AG04449 (cell line): ENCODE measurements at places on chromosomes 7 and 10.

- no peak for DNase-seq
Measured at GRCh38 chr10:28135258-28135657, 136.4 kb upstream of the ODAD2 start.

- no peak for DNase-seq
Measured at GRCh38 chr10:100000109-100000644, 9.6 kb downstream of the DNMBP start.

DNA sequence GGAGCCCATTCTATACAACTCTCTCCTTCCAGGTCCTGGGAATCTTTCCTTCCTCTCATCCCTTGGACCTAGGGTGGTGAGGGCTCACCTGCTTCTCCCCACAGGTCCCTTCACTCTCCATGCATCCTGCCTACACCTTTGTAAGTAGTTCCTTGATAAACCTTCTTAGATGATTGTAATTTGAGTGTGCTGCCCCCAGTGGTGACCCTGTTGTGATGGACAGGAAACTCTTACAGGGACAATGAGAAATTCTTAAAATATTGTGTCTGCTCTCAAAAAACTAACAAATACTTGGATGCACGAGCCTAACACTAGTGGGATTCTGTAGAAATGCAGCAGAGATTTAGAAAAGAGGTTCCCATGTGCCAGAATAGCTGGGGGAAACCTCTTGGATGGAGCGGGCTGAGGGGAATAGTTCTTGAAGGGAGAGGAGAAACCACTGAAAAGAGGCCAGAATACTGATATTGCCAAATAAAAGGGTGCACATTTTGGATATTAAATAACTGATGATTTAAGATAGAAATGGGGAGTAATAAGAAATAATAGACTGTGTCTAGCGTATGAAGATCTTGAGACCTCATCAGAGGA lies 6.7 kb upstream of the PAXIP1 start:
- no peak for DNase-seq

DNA sequence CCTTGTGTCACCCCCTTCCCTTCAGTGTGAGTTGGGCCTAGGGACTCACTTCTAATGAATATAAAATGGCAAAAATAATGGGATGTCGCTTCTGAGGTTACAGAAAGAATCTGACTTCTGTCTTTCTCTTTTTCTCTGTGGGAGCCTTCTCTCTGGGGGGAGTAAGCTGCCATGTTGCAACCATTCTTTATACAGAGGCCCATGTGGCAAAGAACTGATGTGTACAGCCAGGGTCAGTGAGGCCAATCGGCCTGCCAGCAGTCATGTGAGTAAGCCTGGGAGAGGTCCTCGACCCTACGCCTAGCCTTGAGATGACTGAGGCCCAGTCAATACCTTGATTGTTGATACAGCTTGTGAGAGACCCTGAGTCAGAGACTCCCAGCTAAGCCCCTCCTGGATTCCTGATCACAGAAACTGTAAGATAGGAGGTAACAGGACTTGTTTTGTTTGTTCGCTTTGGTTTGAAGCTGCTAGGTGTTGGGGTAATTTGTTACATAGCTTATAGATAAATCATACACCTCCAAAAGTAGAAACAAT lies 1.7 kb downstream of the TCAF1 start:
- no peak for DNase-seq

GRCh38 chr10:33036670-33037069 lies 78.6 kb upstream of the ITGB1 start:
- no peak for DNase-seq

- DNase-seq: no peak
Measured at GRCh38 chr10:104345941-104346340, 7.7 kb upstream of the ITPRIP start.

GRCh38 chr7:135285547-135286233 lies 52.1 kb downstream of the STRA8 start:
- no peak for DNase-seq

- DNase-seq: no peak
Measured at GRCh38 chr10:119495545-119495944, 47.0 kb downstream of the RGS10 start.

DNA sequence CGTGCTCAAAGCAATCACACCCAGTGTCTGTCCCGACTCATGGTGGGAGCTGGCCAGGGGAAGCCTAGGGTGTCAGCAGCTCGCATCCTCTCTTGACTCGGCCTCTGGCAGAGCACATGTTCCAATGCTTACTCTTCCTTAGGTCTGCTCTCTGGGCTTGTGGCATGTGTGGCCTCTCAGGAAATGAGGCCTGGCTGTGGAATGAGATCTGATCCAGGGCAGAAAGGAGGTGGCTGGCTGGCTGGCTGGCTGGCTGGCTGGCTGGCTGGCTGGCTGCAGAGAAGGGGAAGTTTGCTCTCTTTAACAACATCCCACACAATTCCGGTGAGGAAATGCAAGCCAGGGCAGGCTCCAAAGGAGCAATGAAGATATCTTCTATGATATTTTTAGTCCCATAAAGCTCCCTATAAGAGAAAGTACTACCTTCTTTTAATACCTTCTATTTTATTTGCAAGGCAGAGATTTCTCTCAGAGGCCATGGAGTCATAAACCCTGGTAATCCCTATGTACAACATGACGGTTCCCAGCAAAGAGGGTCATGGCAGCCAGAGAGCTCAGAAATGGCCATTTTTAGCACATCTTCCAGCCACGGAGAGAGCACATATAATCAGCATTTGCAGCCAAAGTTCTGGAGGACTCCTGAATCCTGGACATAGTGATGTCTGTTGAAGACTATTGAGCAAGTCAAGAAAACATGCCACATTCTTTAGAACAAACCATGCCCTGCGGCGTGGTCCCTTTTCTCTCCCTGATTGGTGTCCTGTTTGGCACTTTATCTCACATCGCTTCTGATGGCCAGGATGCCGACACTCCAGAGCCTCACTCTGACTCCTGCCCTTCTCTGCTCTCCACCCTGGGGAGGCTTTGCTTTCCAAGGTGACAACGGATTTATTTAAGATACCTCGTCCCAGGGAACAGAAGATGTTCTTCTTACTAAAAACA lies 153.7 kb downstream of the FANK1 start:
- peak; percentile 63 for DNase-seq

- DNase-seq: no peak
Measured at GRCh38 chr7:41975849-41976248, 261.2 kb downstream of the GLI3 start.

GRCh38 chr10:118965096-118965495 lies 64.4 kb upstream of the NANOS1 start:
- DNase-seq: no peak

- DNase-seq: no peak
Measured at GRCh38 chr10:96500519-96500918, 13.2 kb downstream of the TLL2 start.

- no peak for DNase-seq
Measured at GRCh38 chr7:36775061-36775620, 50.8 kb upstream of the AOAH start.

DNA sequence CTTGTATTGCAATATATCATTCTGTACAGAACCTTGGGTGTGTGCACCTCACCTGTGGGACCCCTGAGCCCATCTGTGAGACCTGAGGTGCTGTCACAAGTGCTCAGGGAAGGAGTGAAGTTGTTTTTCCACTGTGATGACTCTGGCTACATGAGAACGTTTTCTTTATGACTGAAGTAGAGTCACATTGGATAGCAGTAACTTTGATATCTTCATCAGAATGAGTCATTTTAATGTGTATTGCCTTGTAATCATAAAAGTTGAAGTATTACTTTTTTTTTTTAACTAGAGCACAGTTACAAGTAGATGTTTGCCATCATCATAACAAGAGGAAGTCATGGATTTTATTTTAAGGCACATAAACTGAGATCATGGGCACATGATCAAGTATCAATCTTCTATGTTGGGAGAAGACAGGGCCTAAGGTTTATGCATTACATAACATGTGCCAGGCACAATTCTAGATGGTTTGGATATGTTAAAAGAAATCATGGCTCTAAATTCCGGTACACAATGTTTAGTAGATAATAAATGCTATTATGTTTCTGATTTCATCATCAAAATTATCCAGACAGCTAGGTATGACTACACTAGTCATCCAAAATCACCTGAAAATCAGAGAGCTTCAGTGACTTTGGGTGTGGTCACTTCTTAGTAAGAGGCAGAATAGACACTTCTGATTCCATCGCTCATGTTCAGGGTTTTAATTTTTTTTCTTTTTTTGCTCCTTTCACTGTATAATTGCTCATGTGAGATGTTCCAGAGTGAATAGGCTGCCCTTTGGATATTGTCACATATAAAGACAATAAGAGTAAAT lies 82.7 kb upstream of the KLF6 start:
- DNase-seq: no peak

DNA sequence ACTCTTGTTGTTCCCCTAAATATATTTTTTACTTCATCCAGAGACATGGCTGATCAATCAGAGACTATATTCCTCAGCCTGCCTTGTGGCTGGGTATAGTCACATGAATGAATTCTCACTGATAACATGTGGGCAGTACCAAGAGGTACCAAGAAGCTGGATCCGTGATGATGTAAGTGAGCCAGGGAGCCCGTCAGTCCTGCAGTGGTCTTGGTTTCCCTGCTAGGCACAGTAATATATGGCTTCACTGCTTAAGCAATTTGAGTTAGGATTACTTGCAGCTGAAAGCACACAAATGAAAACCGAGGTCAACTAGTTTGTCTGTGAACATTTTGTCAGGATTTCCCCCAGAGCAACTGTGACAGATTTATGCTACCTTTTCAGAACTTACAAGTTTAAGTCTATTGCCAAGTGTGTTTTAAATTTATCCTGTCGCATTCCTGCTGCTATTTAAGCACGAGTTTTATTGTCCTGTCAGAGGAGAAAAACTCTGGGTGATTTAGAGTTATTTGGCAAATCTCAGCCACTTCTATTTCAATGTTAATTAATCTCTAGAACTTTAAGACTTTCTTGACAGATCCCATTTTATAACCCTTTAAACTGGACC lies 381.8 kb downstream of the PHF14 start:
- no peak for DNase-seq

- no peak for DNase-seq
Measured at GRCh38 chr10:61097026-61097425, 153.0 kb upstream of the RHOBTB1 start.
